ENCODE measurements at places on chromosomes 12 and 14. TPM values are rescaled to one million over a fixed set of nuclear protein-coding genes. Genes with fewer than 3 reads are reported as not detected.

The ART4 gene
- total RNA-seq: 12.0 TPM

The PTHLH gene
- total RNA-seq: not detected

The CYP27B1 gene
- total RNA-seq: 0.97 TPM

The SLC17A8 gene
- total RNA-seq: 0.10 TPM

The TMEM52B gene
- total RNA-seq: not detected

The FGF6 gene
- not detected for total RNA-seq

The LHX5 gene
- total RNA-seq: not detected

The ANP32D gene
- not detected for total RNA-seq

The BDKRB2 gene
- total RNA-seq: not detected

The SCNN1A gene
- total RNA-seq: 1.5 TPM

The MYG1 gene
- 58.0 TPM for total RNA-seq

The PTCSC3 gene
- not detected for total RNA-seq

The TMEM179 gene
- not detected for total RNA-seq

The SNRNP35 gene
- 21.9 TPM for total RNA-seq

The ATF1 gene
- 29.3 TPM for total RNA-seq

The KRT2 gene
- total RNA-seq: not detected

The PLEKHG7 gene
- total RNA-seq: not detected

The ACOT6 gene
- not detected for total RNA-seq

The HAL gene
- total RNA-seq: 0.89 TPM

The SYT1 gene
- total RNA-seq: not detected

The APOLD1 gene
- not detected for total RNA-seq

The CDH24 gene
- 0.69 TPM for total RNA-seq

The ESR2 gene
- 0.04 TPM for total RNA-seq

The GALNT8 gene
- not detected for total RNA-seq

The EFS gene
- total RNA-seq: not detected

The DTX3 gene
- total RNA-seq: 5.4 TPM

The SLCO1B1 gene
- not detected for total RNA-seq

The RFC5 gene
- 66.2 TPM for total RNA-seq

The KCNC2 gene
- total RNA-seq: not detected

The FAM222A gene
- 7.2 TPM for total RNA-seq

The YARS2 gene
- total RNA-seq: 39.6 TPM

The POTEG gene
- total RNA-seq: not detected

The DPPA3 gene
- total RNA-seq: not detected

The CD163 gene
- not detected for total RNA-seq

The SGPP1 gene
- 6.4 TPM for total RNA-seq

The WSCD2 gene
- not detected for total RNA-seq

The CFAP251 gene
- 0.07 TPM for total RNA-seq

The KCNMB4 gene
- total RNA-seq: 0.84 TPM

The ZFHX2 gene
- 0.49 TPM for total RNA-seq

The GPR84 gene
- not detected for total RNA-seq

The UNC79 gene
- total RNA-seq: not detected

The PLBD2 gene
- 8.5 TPM for total RNA-seq

The NKX2-8 gene
- total RNA-seq: not detected

The NRL gene
- 4.7 TPM for total RNA-seq

The IL31 gene
- total RNA-seq: not detected

The CPNE6 gene
- total RNA-seq: not detected

The WDHD1 gene
- total RNA-seq: 44.4 TPM

The GALNT9 gene
- total RNA-seq: 0.04 TPM

The PLEK2 gene
- total RNA-seq: 1.9 TPM

The NUBPL gene
- 44.1 TPM for total RNA-seq

The ANAPC5 gene
- total RNA-seq: 174 TPM

The CS gene
- 243 TPM for total RNA-seq

The AMN gene
- total RNA-seq: 8.2 TPM

The FGD6 gene
- total RNA-seq: 5.3 TPM

The C12orf56 gene
- total RNA-seq: not detected
